Effector CD8-positive, alpha-beta T cell (primary cell): ENCODE measurements at places on chromosomes 1 and 21.

DNA sequence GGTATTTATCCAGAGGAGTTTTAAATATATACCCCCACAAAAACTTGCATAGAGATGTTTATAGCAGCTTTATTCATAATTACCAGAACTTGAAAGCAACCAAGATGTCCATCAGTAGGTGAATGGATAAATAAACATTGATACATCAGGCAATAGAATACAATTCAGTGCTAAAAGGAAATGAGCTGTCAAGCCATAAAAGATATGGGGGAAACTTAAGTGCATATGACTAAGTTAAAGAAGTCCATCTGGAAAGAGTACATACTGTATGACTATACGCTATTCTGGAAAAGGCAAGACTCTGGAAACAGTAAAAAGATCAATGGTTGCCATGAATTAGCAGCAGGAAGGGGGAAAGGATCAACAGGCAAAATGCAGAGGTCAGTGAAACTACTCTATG lies 366.7 kb downstream of the HHIPL2 start:
- DNase-seq: no peak

GRCh38 chr1:180636138-180636537 lies 4.3 kb downstream of the XPR1 start:
- DNase-seq: no peak

GRCh38 chr1:26419494-26419893 lies 8.9 kb downstream of the LIN28A start:
- DNase-seq: no peak

DNA sequence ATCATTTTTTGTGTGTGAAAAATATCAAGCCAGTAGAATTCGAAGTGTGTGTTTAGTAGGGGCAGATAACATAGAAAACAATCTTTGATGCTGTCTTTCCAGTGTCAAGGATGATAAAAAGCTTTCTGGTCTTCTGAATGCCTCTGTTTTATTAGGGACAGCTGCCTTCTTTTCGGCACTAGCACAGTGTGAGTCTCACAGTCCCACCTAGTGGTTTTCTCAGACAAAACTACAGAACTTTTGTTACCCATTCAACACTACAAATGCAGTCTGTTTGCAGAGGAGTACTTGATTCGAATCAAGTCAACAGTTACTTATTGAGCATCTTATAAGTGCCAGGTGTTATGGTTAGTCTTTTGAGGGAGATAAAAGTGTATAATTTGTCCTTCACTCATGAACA lies 30.6 kb upstream of the MCOLN3 start:
- DNase-seq: no peak

DNA sequence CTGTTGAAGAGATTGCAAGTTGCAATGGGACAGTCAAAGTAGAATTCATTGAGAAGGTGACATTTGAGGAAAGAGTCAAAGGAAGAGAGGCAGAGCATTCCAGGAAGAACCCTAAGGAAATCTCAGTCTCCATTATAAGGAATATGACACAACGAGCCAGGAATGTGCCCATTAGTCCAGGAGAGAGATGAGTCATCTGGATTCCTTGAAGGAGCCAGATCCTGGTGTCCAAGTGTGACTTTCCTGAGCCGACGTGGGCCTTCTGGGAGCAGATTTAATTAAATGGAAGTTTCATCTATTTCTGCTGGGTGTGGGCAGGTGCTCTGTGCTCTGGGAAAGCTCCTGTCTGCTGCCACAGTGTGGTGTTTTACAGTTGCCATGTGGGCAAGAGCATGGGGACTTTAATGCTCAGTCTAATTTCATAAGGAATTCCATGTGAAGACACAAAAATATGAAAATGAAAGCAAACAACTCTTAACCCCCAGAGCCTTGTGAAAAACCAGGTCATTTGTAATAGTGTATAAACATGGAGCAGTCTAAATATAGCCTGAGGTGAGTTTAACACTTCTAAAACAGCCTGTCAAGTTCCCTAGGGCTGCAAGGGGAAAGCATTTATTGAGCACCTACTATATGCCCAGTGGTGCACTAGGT lies 111.4 kb upstream of the ARTN start:
- no peak for DNase-seq
